ENCODE measurements at places on chromosomes 3 and 15.

GRCh38 chr3:134255404-134255803 lies 4.7 kb upstream of the RYK start:
- DNase-seq = no peak

DNA sequence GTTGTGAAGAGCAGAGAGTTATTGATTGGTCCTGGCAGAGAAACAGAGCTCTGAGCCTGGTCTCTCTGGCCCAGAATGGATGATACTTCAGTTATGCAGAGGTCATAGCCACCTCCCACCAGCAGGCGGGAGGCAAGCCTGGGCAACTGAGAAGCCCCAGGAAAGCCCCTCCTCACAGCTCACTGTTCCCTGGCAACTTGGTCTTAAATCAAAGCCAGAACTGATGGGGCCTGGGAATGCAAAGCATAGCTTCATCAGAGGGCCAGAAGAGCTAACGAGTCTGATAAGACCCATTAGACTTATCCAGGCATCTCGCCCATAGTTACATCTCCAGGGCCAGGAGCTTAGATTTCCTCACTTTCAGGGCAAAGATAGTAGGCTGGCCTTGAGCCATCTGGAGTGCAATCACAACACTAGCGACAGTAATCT lies 5.5 kb upstream of the COLQ start:
- DNase-seq = no peak

DNA sequence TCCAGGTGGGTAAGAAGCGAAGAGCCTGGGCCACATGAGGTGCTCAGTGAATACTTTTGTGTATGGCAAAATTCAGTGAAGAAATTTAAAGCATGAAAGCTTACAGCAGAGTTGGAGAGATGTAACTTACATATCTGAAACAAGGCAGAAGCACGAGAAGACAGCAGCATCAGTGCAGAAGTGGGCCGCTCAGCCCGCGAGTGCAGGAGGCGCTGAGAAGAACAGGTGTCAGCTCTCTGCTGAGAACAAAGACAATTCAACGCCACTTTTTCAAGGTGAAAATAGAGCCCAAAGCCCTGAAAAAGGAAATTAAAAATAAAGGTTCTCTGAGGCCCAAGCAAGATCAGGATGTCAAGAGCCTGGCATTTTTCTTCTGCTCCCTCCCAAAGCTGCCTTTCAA lies 58.3 kb downstream of the RBPMS2 start:
- no peak for DNase-seq

DNA sequence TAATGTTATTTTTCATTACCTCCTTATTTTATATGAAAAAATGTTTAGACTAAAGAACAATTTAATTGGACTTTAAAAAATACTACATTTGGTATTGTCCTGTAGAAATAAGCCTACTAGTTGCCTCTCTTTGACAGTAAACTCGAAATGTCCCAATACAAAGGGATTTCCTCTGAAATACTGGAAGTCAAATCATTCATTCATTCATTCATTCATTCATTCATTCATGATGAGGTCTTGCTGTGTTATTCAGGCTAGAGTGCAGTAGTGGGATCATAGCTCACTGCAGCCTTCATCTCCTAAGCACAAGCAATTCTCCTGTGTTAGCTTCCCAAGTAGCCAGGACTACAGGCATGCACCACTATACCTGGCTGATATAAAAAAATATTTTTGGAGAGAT lies 50.6 kb upstream of the PYGO1 start:
- no peak for DNase-seq

- DNase-seq = no peak
These were observed 159.5 kb downstream of the CHSY1 start for GRCh38 chr15:101092156-101092866.

DNA sequence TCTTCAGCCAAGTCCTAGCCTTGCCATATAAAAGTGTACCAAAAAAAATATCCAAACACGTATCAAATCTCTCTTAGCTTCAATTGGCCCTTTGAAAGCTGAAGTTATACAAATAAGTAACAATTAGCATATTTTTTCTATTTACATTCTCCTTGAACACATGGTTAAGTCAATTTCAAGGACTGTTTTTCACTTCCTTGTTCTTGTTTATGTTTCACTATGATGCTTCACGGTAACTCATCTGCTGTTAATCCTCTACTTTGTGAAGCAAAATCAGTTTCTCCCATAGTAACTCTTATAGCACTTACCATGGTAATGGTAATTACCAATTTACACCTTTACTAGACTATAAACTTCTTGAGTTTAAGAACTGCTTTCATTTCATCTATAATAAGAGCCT lies 10.6 kb upstream of the SPRED1 start:
- DNase-seq = no peak

DNA sequence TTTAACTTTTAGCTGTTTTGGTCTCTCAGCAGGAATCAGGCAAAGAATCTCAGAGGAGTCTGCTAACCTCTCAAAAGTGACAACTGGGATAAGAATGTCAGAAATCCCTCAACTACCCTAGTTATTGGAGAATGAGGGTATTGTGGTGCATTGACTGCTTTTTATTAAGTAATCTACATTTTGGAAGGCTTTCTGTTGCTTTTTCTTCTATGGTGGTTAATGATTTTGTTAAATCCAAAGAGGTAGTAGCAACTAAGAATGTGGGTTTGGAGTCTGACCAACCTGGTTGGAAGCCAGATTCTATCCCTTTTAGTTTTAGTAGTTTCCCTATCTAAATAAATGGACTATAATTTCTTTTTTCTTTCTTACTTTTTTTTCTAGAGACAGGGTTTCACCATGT lies 94.7 kb upstream of the RNF7 start:
- DNase-seq = no peak

DNA sequence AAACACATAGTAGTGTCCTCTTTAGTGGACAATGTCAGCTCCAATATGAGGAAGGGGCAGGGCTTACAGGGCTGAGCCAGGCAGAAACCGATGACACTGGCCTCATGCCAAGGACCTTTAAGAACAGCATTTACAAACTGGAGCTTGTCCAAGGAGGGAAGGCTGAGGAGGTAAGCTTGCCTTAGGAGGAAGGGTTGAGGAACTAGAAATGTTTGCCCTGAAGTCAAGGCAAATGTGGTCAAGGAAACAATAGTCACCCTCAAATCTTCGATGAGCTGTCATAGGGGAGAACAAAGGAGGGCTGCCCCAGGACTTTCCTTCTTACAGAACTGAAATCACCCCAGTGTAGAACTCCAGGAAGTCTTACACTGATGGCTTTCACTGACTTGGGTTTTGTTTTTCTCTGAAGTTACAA lies 136.4 kb downstream of the LIPC start:
- DNase-seq = no peak

DNA sequence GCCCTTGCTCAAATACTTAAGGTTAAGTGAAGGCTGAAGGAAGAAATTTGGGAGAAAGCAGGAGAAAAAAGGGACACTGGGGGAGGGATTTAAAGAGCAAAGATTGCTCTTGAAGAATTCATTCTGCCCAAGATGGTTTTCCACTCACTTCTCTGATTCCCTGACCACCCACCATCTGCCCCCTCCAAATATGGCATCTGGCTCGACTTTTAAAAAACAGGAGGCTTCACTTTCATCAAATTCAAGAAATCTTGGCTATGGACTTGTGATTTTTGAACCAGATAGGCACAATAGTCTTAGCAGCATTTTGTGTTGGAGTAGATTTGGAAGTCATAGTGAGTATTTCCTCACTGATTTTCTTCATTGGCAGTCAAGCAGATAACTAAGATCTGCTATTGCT lies 574.4 kb upstream of the SUCLG2 start:
- DNase-seq = no peak

DNA sequence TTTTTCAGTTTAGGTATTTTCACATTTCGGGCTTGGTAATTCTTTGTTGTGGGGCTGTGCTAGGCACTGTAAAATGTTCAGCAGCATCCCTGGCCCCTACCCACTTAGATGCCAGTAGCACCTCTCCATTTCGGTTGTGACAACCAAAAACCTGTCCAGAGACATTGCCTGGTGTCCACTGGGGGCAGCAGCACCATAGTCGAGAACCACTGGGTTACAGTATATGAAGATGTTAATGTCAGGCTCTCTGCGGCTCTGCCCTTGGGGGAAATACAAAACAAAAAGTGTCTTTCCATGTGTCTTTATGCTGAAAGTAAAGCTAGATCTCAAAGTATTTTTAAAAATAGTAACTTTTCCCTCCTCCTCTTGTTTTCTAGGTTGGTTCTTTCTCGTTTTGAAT lies 177.2 kb downstream of the ITPR1 start:
- DNase-seq = no peak

DNA sequence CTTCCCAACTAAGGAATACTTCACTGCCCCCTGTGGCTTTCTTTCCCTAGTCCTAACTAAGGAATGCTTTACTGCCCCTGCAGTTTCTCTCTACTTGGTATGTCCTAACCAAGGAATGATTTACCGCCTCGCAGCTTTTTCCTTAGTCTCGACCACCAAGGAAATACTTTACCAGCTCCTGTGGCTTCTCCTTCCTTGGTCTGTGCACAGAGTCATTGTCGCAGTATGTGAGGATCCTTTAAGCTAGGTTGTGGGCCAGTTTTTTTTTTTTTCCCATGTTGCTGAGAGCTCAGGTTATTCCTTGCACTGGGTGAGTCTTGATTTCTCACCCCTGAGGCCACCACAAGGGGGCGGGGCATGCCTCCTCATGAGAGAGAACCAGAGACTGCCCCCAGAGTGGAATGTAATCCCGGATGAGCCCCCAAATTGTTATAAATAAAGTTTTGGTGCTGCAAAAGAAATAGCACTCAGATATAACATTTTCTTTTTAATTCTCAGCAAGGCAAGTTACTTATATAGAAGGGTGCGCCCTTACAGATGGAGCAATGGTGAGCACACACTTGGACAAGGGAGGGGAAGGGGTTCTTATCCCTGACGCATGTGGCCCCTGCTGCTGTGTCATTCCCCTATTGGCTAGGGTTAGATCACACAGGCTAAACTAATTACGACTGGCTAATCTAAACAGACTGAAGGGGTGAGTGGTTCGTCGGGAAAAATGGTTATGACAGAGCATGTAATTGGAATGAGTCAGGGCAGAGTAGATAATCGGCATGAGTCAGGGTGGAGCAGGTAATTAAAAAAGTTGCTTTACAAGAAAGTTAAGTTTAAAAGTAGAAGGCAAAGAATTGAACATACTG lies 27.0 kb downstream of the NDUFB4 start:
- DNase-seq = no peak

DNA sequence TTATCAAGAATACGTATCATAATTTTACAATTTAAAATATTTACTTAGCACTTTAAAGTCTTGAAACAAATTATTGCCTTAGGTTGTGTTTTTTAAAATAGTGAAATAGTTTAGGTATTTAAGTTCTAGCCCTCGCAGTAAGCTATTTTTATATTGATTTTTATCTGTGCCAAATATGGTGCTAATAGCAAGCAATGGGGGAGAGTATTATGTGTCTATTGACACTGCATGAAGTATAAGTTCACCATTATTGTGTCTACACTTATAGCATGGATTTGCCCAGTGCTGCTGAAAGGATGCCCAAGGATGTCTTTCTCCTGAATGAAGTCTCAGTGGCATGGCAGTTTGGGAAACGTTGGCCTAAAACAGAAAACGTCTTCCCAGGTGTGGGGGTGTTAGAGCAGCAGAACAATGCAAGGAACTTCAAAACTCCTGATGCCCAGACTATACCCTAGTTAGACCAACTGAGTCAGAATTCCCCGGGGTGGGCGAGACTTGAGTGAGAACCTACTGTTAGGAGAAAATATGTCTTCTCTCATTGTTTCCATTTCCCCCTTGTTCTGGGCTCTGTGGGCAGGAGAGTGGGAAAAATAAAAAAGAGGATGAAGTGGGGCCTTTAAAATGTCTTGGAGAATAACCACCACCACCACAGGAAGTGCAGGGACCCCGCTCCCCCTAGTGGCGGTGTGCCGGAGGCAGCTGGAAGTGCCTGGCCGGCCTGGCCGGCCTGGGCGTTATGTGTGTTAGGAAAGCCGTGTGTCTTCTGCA lies 104.2 kb upstream of the SLC7A14 start:
- DNase-seq = no peak

DNA sequence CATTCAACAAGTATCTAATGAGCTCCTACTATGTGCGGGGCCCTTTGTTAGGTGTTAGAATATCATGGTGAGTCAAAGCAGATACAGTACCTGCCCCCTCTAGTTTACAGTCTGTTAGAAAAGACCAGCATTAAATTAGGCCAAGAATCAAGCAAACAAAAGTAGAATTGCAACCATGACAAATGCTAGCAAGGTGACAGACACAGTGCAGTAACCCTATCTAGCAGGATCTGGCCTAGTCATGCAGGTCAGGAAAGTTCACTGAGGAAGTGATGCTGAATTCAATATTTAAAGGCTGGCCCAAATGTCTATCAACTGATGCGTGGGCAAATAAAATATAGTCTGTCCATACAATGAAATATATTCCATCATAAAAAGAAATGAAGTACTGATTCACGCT lies 200.7 kb downstream of the RORA start:
- DNase-seq = no peak

GRCh38 chr3:132038198-132038825 lies 3.5 kb upstream of the CPNE4 start:
- DNase-seq = no peak

DNA sequence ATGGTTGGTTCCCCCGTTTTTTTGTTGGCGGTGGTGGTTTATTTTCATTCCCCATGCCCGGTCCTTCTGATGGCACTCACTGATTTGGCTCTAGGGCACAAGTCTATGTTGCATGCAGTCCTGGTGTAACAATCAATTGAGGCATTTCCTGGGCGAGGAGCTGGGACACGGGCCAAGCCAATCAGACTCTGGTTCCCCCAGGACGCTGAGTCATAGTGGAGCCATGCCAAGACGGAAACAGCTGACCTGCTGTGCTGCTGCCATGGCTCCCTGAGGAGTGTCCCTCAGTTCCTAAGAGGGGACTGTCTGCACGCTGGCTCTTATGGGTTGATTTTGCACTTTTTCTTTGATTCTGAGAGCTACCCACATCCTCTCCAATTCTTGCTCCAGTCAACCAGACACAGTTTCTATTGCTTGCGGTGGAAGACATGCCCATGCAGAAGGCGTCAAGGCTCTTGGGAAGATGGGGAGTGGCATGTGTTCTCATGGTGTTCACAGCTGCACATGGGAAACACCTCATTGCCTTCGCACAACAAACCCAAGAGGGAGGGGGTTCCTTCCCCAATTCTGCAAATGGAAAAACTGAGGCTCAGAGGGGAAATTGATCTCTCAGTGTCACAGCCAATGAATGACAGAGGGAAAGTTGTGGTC lies 28.3 kb upstream of the ALDH1L1 start:
- no peak for DNase-seq

- DNase-seq = no peak
These were observed 159.0 kb downstream of the SV2B start for GRCh38 chr15:91259077-91259476.

DNA sequence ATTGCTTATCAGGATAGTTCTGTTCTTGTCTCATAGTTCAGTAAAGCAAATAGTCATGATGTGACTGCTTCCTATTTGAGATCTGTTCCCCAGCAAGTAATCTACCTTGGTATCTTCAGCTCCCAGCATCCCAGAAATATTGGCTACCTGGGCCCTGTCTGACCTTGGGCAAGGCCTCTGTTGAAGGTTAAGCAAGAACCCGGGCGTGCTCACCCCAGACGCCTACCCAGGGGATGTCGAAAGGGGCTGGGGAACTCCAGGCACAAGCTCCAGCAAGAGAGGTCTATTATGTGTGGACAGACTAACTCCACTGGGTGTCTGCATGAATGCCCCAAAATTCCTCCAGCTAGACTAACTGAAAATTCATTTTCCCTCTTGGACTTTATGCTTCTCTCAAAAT lies 37.3 kb upstream of the IGF1R start:
- no peak for DNase-seq

- DNase-seq = no peak
These were observed at the start of gene CGNL1 for GRCh38 chr15:57375827-57376695. Gene CGNL1, plus strand, starts transcription at chr15:57376505. Its CDS starts 61,495 bp downstream, at chr15:57438000.
